ENCODE measurements at places on chromosomes 4 and X.

GRCh38 chr4:182842759-182843390, 74.3 kb downstream of the DCTD start:
- no peak for DNase-seq

DNA sequence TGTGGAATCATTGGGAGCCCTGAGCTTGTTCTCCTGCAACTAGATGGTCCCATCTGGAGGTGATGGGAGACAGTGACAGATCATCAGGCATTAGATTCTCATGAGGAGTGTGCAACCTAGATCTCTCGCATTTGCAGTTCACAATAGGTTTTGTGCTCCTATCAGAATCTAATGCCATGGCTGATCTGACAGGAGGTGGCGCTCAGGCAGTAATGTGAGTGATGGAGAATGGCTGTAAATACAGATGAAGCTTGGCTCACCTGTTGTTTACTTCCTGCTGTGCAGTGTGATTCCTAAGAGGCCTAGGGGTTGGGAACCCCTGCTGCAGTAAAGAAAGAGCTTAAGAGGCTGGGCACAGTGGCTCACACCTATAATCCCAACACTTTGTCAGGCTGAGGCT, 42.2 kb upstream of the PUDP start:
- no peak for DNase-seq

- DNase-seq, result no peak
Observed at GRCh38 chr4:53175640-53176039, 190.2 kb downstream of the SCFD2 start.

GRCh38 chr4:130029442-130029841, 933.5 kb downstream of the C4orf33 start:
- DNase-seq, result no peak

- peak; percentile 21 for DNase-seq
Observed at GRCh38 chr4:25843340-25844097, 19.3 kb downstream of the SEL1L3 start.

DNA sequence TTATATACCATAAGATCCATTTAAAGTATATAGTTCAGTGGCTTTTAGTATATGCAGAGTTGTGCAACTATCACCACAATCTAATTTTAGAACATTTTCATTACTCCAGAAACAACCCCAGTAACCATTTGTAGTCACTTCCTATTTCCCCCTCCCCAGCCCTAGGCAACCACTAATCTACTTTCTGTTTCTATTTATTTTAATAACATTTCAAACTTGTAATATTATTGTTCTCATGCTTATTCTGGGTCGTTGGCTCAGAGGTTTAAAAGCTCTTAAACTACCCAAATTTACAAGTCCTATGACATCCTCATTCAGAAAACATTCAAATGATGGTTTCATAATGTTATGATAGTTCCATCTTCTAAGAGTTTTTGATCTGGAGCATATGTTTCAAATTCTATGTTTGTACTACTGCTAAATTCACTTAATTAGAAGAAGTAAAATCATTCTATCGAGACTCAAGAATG, 18.4 kb downstream of the XIAP start:
- DNase-seq, result no peak

GRCh38 chrX:109440475-109440874, 41.4 kb downstream of the GUCY2F start:
- DNase-seq, result no peak

DNA sequence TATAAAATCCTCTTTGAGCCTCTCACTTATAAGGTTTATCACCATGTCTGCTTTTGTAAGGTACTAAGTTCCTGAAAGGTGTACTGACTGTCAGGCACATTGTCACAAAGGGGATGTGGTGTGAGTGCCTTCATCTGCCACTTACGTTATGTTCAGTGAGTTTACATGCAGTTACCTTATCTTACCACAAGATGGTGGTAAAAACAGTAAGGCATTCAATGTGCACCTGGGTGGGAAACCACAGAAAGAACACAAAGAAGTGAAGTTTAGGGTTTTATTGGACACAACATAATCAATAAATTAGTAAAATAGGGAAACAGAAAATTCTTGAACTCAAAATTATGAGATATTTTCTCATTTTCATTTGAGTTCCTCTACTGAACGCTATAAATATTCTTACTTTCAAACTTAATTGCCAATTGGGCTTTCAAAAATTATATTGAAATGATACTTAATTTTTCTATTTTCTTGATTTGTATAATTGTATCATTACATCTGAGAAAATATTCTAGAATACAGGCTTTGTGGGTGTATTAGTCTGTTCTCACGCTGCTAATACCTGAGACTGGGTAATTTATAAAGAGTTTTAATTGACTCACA, 650.8 kb downstream of the PCDH7 start:
- DNase-seq, result peak; percentile 50

DNA sequence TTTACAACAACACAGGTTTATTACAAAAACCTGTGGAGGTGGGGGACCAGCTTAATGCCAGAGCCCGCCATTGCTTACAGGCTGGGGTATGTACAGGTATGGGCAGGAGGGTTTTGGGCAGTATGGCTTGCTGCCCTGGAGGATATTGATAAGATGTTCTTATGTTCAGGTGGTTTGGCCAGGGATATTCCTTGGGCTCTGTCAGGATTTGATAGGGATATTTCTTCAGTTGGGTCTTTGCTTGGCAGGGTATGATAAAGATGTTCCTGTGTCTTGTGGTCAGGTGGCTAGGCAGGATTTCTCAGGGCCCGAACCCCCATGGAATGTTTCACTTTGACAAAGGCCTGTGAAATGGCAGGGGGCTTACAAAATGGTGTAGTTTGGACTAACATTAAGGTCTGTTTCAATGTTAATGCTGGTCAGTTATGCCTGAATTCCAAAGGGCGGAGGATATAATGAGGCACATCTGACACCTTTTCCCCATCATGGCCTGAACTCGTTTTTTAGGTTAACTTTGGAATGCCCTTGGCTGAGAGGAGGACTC, 3.1 kb downstream of the MGST2 start:
- no peak for DNase-seq

DNA sequence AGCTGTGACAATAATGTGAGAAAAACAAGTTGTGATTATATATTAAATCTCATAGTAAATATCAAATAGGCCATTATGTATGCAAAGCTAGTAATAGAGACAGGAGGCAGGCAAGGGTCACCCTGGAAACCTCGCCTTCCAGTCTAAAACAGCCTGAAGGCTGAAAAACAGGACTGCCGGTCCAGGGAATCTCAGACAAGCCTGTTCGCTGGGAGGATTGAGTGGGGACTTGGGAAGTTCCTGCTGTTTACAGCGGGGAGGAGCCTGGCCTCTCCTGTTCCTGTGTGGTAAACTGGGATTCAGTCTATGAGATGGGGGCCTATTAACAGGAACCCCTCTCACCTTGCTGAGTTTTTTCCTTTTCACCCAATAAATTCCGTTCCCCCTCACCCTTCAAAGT, 2317.3 kb downstream of the PCDH7 start:
- DNase-seq, result no peak

GRCh38 chrX:31551913-31552312, 480.1 kb upstream of the FTHL17 start:
- no peak for DNase-seq

DNA sequence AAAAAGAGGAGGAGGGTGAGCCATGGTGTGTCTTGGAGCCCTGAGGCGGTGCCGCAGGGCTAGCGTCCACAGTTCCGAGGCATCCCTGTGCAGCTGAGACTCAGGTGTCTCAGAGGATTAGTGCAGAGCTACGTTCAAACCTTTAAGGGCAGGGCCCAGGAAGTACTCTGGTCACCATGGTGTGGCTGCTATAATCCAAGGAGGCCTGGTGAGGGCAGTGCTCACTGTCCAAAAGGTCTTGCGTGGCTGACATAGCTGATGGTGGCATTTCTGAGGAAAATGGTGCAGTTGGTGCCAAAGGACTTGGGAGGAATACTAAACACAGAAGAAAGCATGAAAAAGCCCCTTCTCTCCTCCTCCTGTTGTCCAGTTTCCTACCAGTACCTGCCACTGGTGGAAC, 146.9 kb downstream of the DCHS2 start:
- DNase-seq, result no peak

DNA sequence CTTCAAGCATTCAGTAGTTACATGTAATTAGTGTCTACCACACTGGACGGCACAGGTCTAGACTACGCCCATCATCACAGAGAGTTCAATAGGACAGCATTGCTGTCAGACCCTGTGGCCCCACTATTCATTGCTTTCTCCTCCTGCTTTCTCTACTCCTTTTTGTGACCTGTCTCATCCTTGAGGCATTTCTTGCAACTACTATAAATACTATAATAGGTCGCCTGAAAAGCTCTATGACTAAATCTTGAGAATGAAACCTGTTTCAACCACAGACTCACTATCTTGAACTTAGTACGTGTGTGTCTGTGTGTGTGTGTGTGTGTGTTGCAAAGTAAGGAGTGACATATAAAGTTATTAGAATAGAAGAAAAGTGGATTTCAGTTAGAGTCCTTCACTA, 252.9 kb upstream of the KLF3 start:
- DNase-seq, result no peak

GRCh38 chr4:156521631-156522030, 450.0 kb downstream of the PDGFC start:
- DNase-seq, result no peak

- no peak for DNase-seq
Observed at GRCh38 chrX:48468247-48468671, 1.8 kb downstream of the SLC38A5 start.

DNA sequence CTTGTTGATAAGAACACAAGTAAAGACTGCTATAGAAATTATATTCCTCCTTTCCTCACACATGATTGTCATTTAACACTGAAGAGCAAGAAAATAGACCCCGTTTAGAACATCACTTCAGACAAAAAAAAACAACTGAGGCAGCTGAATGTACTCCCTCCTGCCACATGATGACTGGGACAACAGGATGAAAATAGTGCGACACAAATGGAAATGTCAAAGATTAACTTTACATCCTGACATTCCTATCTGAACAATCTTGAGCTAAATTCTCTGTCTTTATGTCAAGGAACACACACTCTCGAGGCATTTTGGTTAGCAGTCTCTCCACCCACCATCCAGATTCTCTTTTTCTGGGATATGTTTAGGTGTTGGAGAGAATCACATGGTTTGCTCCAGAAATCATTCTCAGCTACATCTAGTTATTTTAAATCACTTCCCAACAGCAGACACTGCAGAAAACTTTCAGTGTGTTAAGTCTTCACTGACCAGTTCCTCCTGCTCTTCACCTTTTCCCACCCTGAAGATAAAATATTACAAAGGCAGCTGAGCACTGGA, 16.3 kb upstream of the KCNIP4 start:
- DNase-seq, result no peak

DNA sequence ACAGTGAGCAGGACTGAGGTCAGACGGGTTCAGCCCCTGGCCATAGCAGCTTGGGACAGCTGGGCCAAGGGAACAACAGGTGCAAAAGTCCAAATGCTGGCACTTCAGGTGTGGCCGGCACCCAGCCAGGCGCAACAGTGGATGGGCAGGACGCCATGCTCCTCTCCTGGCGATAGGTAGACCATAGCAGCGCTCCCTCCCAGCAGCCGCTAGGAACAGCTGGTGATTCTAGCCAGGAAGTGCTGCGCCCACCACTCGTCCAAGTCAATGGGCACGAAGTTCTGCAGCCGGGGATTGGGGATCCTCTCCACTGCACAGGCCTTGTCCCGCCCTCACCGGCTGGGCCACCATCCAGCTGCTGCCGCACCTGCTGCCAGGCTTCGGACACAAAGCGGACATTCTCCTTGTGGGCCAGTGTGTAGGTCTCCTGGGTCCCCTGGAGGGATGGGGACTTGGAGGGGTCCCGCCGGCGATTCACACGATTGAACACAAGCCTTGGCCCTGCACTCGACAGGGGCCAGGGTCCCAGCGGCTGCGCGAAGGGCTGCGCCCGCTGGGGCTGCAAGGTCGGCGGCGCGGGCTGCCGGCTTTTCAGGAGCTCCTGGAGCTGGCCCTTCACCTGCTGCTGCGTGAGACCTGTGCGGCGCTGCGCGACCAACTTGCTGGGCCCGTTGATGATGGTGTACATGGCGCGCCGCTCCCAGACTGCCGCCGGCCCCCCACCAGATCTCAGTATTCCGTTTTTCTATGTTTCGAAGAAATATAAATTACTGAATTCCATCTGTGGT, 227.5 kb upstream of the STK26 start:
- no peak for DNase-seq

DNA sequence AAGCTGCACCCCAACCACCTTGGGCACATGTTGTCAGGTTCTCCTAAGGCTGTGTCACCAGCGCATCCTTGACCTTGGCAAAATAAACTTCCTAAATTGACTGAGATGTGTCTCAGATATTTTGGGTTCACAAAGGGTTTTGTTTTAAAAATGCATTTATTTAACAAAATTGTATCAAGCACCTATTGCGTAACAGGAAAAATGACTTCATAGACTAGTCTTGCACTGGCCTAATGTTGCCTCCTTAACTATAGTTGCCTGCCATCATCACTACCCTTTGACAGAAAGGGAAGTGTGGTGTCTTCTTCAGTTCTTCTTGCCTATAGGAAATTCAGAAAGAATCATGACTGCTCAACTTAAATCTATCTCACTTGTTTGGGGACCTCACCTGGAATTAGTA, 374.2 kb downstream of the SH2D1A start:
- DNase-seq, result no peak

GRCh38 chr4:14496969-14497368, 505.3 kb upstream of the CPEB2 start:
- DNase-seq, result no peak

DNA sequence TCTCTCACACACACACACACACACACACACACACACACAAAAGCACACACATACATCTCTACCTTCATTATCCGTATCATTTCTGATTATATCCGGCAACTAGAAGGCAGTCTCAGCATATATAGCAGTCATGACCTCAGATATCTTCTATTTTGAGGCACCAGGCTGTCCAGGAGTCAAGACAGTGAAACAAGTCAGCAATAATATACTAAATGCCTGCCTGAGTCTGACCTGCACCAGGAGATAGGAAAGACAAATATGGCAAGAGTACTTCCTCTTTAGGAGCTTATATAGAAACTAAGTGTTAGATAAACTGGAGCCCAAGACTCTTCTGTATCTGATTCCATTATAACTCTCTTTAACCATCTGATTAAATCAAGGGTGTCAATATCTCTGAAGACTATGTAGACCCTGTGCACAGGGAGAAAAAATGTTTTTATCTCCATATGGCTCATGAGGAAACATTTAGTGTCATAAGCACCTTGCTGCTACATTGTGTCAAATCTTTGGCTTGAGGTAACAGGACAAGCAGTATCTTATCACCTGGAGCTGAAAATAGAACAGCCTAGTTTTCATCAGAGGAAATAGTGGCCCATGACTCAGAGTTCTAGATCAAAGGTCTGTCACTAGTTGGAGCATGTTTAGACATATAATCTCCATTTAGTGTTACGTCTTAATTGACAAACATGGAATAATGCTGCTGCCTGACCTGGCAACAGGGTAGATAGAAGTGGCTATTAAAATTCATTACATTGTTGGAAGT, 27.0 kb upstream of the FAM47B start:
- DNase-seq, result no peak

- no peak for DNase-seq
Observed at GRCh38 chrX:138082896-138083295, 517.0 kb downstream of the ZIC3 start.

DNA sequence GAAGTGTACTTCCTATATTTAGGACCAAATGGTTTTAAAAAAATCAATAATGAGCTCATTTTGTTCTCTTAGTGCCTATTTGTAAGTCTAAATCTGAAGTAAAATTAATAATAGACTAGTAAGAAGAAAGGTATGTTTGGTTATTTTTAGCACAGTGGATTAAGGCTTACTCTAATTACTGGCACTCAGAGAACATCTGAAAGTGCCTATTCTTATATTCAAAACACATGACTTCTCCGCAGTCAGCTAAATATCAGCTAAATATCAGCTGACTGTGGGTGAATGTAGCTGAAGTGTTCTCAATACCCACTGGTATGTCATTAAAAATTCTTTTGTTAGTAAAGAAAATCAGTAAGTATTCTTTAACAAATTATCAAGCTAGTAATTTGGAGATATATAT, 6.0 kb downstream of the AP1S2 start:
- DNase-seq, result no peak

- no peak for DNase-seq
Observed at GRCh38 chr4:162931286-162931685, 235.4 kb downstream of the NAF1 start.
